Caki2 (cell line): ENCODE measurements at places on chromosomes 1 and 21. TPM values are rescaled to one million over a fixed set of nuclear protein-coding genes. Genes with fewer than 3 reads are reported as not detected.

DNA sequence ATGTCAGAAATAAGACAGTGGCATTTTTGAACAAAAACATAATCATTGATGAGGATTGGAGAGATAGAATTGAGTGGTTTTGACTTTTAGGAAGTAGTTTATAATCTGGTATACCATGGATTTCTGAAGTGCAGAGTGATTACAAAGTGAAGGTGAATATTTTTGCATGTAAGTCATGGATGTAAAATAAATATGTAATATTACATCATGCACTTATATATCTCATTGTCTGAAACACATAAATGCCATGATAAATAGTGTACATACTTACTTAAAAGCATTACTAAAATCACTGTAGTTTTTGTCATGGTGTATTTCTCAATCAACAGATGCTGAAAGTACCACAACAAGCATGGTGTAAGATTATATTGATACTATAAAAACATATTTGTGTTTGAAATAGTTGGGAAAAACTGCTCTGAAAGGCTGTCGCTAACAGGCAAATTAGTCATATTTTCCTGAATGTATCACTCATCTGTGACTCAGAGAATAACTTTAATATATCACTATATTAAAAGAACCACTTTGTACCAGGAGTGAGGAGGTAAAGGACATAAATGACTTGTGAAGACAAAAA lies 24.8 kb upstream of the RGS18 start:
- no peak for DNase-seq

DNA sequence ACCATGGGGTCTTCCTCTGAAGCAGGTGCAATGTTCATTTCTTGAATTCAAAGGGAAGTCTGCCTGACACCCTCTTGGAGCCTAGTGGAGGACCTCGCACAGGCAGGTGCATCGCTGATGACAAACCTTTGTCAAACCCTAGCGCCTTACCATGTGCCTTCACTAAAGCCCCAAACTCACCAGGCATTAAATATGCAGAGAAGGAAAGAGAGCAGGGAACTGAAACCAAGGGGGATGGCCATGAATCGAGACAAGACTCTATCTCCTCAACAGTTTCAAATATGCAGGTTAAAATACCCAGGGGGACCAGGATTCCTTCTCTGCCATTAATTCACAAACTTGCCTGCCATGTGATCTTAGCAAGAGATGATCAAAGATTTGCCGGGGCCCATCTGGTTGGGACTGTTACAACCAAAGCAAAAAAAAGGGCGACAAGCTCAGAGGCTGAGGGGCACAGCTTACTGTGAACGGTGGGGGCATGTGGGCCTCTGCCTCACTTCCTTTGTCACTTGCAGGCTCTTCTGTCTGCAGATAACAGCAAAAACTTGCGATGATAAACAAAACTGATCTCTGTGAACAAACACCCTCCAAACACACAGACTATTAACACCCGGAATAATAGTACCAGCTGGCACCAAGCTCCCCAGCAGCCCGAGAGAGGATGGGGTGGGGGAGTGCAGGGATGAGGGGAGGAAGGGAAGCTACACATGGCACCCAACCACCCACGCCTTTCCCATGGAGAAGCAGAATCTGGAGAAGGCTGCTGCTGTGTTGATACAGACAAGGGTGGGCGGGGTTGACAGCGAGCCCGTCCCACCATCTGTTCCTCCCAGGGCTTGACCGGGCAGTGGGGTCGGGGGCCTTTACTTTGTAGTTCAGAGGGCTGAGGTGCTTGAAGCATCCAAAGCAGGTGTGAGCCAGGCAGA lies 33.9 kb downstream of the TMEM63A start:
- DNase-seq: no peak

- peak; percentile 69 for DNase-seq
These were observed 11.0 kb upstream of the TNFRSF8 start for GRCh38 chr1:12052008-12052573.

GRCh38 chr21:28426545-28426944 lies 566.1 kb downstream of the LTN1 start:
- no peak for DNase-seq

DNA sequence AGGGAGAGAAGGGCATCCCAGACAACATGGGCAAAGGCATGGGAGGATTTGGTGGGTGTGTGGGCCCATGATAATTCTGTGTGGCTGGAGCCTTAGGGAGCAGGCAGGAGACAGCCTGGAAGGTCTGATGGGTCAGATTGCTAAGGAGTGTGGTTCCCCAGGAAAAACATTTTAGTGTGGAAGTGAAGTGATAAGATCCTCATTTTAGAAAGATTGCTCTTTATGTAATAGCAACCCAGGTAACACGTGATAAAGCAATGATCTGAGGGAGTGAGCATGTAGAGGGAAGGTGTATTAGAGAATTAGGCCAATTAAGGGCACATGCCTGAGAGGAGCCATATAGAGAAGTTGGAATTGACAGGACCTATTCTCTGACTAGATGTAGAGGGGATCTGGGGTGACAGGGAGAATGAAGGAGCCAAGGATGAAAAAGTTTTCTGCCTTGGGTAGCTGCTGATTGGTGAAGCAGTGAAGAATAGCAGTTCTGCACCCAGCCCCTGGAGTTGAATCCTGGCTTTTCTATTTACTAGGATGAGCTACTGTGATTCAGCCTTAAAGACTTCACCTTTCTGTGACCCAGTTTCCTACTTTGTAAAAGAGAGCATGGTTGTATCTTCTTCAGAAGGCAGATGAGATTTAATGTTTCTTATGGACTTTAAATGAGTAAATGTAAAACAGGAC lies 18.7 kb upstream of the SLAMF6 start:
- DNase-seq: peak; percentile 39

ACTN2 gene
- 0.71 and 4.8 TPM in 2 replicates for total RNA-seq

DNA sequence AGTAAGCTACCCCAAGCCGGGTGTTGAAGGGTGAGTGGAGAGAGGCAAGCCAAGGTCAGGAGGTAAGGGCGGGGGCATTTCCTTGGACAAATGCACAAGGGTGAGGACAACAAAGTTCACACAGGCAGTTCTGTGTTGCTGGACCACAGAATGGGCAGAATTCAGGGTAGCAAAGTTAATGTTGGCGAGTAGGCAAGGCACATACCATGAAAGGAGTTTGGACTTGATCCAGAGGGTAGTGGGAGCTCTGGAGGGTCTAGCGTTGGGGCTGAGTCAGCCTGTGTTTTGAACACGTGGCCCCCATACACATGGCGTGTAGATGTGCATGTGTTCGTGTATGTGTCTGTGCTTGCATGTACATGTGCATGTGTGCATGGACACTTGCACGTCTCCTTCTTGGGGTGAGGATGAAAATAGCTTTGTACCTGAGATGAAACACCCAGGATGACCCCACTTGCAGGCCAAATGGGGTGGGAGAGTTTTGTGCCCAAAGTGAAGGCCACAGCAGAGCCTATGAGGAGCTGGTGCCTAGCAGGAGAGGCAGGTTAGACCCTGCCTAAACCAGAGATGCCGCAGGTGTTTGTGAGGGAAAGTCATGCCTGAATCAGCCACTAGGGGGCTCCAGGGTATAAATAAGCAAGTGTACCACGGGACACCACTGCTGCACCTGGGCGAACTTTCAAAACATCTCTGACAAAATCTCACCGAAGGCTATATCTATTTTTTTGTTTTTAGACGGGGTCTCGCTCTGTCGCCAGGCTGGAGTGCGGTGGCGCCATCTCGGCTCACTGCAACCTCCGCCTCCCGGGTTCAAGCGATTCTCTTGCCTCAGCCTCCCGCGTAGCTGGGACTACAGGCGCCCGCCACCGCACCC lies 21.8 kb downstream of the SLC27A3 start:
- DNase-seq: peak; percentile 36

DNA sequence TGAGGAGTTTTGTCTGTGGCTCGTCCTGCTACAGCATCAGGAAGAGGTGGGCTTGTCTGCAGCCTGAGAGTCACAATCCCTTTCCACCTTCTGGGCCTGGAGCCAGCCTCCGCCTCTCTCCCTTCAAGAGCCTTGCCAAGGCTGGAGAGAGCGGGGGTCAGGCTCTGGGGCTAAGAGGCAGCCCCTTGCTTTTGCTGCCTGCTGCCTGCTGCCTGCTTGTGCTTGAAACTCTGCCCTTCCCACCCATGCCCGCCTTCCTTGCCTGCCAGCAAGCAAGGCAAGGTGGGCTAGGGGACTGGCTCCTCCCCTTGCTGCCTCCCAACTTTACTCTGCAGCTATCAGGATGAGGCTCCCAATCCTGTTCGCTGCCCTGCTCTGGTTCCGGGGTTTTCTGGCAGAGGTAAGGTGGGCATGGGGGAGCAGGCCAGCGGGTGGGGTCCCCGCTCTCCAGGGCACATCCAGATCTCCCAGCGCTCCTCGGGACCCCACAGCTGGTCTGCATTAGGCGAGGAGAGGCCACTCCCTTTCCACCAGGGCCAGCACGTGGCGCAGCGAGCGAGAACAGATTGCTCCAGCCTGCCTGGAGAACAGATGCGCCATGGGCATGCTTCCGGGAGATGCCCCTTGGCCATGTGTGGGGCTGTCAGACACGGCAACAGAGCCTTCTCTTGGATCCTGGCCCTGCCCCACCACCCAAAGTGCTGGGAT lies 7.5 kb upstream of the PTPN7 start:
- DNase-seq: no peak

DNA sequence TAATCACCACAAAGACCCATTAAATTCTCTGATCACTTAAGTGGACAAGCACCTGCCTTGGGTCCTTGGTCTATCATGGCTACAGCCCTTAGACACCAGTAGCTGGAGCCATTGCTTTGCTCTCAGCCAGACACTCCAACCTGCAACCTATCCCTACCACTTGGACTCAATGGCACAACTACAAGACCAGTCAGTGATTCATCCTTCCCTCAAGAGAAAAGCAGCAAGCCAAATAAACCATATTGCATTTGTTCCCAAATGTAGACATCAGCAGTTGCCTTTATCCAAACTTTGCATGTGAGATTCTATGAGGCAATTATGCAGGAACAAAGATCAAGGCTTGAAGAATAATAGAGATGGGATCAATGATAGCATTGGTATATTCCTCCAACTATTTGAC lies 263.4 kb downstream of the HHIPL2 start:
- no peak for DNase-seq

- no peak for DNase-seq
These were observed 758 bp upstream of the SPRR5 start for GRCh38 chr1:152946248-152946647.

- no peak for DNase-seq
These were observed 6.1 kb downstream of the AK2 start for GRCh38 chr1:33030575-33030974.

DNA sequence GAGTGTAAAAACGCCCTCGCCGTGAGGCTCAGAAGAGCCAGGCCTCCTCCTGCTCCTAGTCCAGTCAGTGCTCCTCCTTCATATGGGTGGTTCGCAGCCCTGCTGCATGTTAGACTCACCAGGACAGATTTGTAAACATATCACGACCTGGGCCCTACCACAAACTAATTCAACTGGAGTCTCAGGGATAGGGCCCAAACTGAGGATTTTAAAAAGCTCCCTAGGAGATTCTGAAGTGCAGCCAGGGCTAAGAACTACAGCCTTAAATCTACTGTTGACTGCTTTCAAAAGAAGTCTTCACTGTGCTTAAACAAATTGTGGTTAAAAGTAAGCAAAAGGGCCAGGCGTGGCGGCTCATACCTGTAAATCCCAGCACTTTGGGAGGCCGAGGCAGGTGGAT lies 57.0 kb downstream of the CAMTA1 start:
- no peak for DNase-seq

DNA sequence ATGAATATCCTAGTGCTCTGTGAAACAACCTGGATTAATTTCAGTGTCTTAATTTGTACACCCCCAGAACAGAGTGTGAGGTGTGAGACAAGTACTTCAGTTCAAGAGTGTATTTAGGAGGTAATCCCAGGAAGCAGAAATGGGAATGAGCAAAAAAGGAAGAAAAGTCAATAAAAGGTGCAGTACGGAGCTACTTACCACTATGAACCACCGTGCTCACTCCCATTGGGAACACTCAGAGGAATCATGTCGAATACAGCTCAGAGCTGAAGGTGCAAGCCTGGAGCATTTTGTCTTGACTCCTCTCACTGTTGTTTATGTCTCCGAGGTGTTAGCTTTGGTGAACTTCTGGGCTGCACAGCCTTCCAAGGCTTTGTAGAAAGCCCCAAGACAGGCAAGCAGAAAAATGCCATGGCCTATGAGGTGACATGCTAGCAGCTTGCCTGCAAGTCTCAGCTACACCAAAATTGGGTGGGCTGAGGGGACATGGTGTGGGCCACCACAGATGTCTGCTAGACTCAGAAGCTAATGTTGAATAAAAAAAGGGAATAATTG lies 7.4 kb upstream of the SVBP start:
- no peak for DNase-seq

- no peak for DNase-seq
These were observed 1.7 kb downstream of the KRTAP10-8 start for GRCh38 chr21:44613386-44614155.

DNA sequence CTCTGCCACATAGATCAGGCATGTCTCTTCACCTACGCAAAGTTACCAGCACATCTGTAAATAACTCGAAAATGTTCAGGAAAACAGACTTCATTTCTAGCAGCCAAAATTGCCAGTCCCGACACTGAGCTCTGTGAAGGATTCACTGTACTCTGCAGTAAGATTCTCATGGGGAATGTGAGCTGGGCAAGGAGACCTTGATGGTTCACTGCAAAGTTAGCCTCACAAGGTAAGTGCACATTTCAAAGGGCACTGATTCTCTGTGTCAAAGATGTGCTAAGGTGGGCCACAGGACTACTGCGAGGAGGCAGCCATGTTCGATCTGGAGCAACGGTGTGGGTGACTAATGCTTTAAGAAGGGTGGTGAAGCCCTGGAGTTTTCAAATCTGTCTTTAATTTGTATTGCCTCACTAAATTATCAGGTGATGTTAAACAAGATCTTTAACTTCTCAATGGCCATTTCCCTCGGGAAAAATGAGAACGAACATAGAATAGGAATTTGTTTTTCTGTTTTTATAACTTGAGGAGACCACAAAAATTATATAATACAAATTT lies 25.2 kb downstream of the STPG1 start:
- no peak for DNase-seq

- no peak for DNase-seq
These were observed 112.5 kb upstream of the CACHD1 start for GRCh38 chr1:64357422-64357821.

GRCh38 chr1:183689762-183690204 lies 36.7 kb upstream of the APOBEC4 start:
- DNase-seq: no peak

KRTAP10-5 gene
- not detected in 2 replicates for total RNA-seq

GPR25 gene
- total RNA-seq: not detected in 2 replicates

DNA sequence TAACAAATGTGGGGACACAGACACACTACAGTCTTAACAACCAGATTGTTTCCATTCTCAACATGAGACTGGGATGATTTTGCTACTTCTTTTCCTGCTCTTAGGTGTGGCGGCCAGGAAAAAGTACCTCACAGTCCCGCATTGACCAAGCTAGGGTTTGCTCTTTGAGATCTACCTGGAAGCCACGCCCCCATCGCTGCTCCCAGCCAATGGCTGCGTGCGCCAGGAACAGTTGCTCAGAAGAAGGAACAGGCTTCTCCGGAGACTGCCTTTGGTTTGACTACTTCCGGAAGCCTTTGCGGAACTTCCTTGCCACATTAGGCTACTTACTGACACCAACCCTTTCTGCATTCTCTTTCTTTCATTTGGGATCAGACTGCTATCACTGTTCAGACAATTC lies 44.2 kb upstream of the PLD5 start:
- no peak for DNase-seq
